ENCODE measurements at places on chromosomes 4 and X. TPM values are rescaled to one million over a fixed set of nuclear protein-coding genes. Genes with fewer than 3 reads are reported as not detected.
A peak's percentile ranks its signal among the peaks of the same experiment; 100 is the strongest.

The CA5B gene
- total RNA-seq = 4.1 TPM

The SFRP2 gene
- 0.54 TPM for total RNA-seq

The CENPI gene
- 10.2 TPM for total RNA-seq

- no peak overlapping the region for H3K27ac ChIP-seq
- H3K36me3 ChIP-seq = peaks cover 14% of the 10 kb centered on the region
- H3K4me1 ChIP-seq = no peaks in the 10 kb centered on the region
- no peak overlapping the region for H3K4me3 ChIP-seq
Observed at GRCh38 chrX:47638816-47639215, 9.1 kb upstream of the CFP start.

DNA sequence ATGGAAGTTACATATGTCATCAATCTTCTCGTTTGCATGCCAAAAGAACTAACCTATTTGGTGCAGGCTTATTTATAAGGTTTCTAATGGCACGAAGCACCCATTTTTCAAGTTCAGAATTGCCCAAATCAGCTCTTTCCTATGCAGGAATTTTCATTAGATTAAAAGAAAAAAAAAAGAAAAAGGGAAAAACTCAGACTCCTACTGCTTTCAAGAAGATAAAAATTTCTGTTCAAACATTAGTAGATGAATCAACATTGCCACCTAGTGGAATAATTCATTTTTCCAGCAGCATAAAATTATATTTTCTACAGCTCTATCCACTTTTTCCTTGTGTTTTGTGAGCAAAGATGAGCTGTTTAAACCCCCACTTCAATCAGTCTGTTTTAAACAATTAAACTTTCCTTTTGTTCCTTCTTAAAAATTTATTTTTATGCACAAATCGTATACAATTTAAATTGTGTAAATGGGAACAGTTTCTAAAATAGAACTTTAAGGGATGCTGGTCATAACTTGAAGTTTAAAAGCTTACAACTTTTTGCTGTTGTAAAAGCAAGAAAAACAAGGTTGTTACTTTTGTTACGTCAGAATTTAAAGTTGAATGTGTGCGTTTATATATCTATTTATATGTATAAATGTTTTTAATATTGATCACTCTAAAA, 309.9 kb downstream of the ARAP2 start:
- H3K27me3 ChIP-seq = no peaks in the 10 kb centered on the region
- H3K4me1 ChIP-seq = peaks cover 13% of the 10 kb centered on the region
- DNase-seq = no peak
- H3K27ac ChIP-seq = peak overlapping the region; percentile 67

- no peaks in the 10 kb centered on the region for H3K36me3 ChIP-seq
- H3K27me3 ChIP-seq = no peaks in the 10 kb centered on the region
- DNase-seq = no peak
- H3K27ac ChIP-seq = no peak overlapping the region
- no peak overlapping the region for H3K4me3 ChIP-seq
Observed at GRCh38 chr4:48596336-48596735, 106.3 kb downstream of the ZAR1 start.

DNA sequence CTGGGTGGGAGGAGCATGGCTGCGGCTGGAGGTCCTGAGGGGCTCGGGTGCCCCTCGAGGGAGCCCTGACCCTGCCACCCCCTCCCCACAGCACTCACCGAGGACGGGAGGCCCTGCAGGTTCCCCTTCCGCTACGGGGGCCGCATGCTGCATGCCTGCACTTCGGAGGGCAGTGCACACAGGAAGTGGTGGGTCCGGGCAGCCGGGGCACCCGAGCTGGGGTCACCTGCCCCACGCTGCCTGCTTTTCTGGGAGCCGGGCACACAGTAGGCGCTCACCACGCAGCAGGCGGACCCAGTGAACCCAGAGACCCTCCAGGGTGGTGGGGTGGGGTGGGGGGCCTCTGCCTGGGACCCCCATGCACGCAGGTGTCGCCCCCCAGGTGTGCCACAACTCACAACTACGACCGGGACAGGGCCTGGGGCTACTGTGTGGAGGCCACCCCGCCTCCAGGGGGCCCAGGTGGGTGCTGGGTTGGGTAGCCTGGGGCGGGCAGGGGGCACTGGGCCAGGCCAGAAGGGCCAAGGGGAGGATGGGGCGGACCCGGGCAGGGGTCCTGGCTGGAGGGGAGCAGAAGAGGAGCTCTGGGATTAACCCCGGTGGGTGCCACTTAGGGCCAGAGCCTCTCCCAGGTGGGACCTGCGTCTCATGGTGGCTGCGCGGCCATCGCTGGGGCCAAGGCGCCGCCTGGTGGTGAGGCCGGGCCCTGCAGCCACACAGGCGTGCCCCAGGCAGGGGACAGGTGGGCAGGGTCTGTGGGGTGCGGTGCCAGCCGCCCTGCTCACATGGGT, 1.4 kb downstream of the HGFAC start:
- DNase-seq = peak; percentile 73
- no peak overlapping the region for H3K4me3 ChIP-seq
- no peak overlapping the region for H3K27ac ChIP-seq
- no peaks in the 10 kb centered on the region for H3K36me3 ChIP-seq
- H3K27me3 ChIP-seq = no peaks in the 10 kb centered on the region

DNA sequence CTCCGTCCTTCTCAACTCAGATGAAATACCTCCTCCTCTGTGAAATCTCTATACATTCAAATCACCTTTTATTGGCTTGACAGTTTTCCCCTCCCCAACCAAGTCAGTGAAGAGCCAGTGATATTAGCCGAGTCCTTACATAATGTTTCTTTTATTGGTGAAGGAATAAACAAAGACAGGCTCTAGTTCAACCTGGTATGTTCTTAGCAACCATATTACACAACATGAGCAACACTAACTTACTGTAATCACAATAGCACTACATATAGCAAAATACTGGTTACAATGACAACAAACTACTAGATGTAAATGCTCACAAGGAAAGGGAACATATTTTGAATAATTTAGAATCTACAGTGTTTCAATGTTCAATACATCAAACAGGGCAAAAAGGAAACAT, 19.9 kb downstream of the DHX15 start:
- H3K27ac ChIP-seq = peak overlapping the region; percentile 31
- H3K4me3 ChIP-seq = no peak overlapping the region
- H3K36me3 ChIP-seq = no peaks in the 10 kb centered on the region

GRCh38 chrX:87728459-87728858, 210.9 kb downstream of the KLHL4 start:
- H3K4me3 ChIP-seq = no peak overlapping the region
- no peaks in the 10 kb centered on the region for H3K4me1 ChIP-seq
- H3K36me3 ChIP-seq = no peaks in the 10 kb centered on the region
- H3K27ac ChIP-seq = no peak overlapping the region

GRCh38 chr4:108959491-108959890, 196.6 kb upstream of the ETNPPL start:
- DNase-seq = no peak
- H3K27ac ChIP-seq = no peak overlapping the region
- no peaks in the 10 kb centered on the region for H3K36me3 ChIP-seq
- H3K4me1 ChIP-seq = no peaks in the 10 kb centered on the region
- H3K27me3 ChIP-seq = no peaks in the 10 kb centered on the region

DNA sequence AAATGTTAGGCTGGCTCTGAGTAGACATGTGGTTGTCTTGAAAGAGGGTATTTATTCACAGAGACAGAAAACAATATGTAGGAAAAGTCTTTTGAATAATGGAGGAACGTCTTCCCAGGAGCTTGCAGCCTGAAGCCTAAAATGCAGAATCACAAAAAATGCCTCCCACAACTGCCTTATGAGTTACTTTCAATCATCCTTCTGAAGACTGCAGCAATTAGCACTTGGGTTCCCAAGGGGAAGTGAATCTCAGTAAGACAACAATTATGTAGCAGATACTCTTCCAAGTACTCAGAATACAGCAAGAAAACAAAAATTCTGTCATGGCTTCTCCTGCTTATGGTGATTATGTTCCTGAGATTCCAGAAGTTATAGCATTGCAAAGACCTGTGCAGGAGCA, 166.6 kb upstream of the TBL1X start:
- no peaks in the 10 kb centered on the region for H3K36me3 ChIP-seq
- DNase-seq = no peak
- no peaks in the 10 kb centered on the region for H3K27me3 ChIP-seq
- H3K4me1 ChIP-seq = no peaks in the 10 kb centered on the region
- no peak overlapping the region for H3K27ac ChIP-seq
- H3K4me3 ChIP-seq = no peak overlapping the region

- H3K36me3 ChIP-seq = no peaks in the 10 kb centered on the region
- H3K27ac ChIP-seq = no peak overlapping the region
- H3K4me3 ChIP-seq = no peak overlapping the region
- H3K27me3 ChIP-seq = no peaks in the 10 kb centered on the region
- H3K4me1 ChIP-seq = peaks cover 7% of the 10 kb centered on the region
Observed at GRCh38 chr4:172982151-172982590, 186.4 kb upstream of the GALNT7 start.

Data from glutamatergic neuron (in vitro differentiated cells).